ENCODE measurements at places on chromosomes 2 and 18. TPM values are rescaled to one million over a fixed set of nuclear protein-coding genes. Genes with fewer than 3 reads are reported as not detected.

AFF3 gene
- total RNA-seq, result 45.1 TPM

OXER1 gene
- total RNA-seq, result 0.76 TPM

PLGLB1 gene
- total RNA-seq, result 0.61 TPM

DNER gene
- total RNA-seq, result 1.1 TPM

ADAM23 gene
- total RNA-seq, result 1.9 TPM

SGPP2 gene
- 85.9 TPM for total RNA-seq

RAD51AP2 gene
- total RNA-seq, result not detected

LIMS4 gene
- total RNA-seq, result not detected

SLC20A1 gene
- total RNA-seq, result 57.8 TPM

LBX2 gene
- 1.6 TPM for total RNA-seq

MYO5B gene
- total RNA-seq, result 41.9 TPM

EVX2 gene
- total RNA-seq, result not detected

KIF5C gene
- 1.6 TPM for total RNA-seq

ARHGEF33 gene
- 0.76 TPM for total RNA-seq

UGT1A8 gene
- total RNA-seq, result not detected

KATNAL2 gene
- total RNA-seq, result 5.1 TPM

ST3GAL5 gene
- 83.2 TPM for total RNA-seq

FHOD3 gene
- total RNA-seq, result 4.8 TPM

CEP192 gene
- total RNA-seq, result 33.5 TPM

GCKR gene
- total RNA-seq, result 0.83 TPM

USP34 gene
- total RNA-seq, result 178 TPM

WNT10A gene
- total RNA-seq, result 1.0 TPM

ALPI gene
- total RNA-seq, result not detected

REG3G gene
- 0.61 TPM for total RNA-seq

ACTG2 gene
- total RNA-seq, result 27.4 TPM
